ENCODE measurements at places on chromosomes 16 and 17.

DNA sequence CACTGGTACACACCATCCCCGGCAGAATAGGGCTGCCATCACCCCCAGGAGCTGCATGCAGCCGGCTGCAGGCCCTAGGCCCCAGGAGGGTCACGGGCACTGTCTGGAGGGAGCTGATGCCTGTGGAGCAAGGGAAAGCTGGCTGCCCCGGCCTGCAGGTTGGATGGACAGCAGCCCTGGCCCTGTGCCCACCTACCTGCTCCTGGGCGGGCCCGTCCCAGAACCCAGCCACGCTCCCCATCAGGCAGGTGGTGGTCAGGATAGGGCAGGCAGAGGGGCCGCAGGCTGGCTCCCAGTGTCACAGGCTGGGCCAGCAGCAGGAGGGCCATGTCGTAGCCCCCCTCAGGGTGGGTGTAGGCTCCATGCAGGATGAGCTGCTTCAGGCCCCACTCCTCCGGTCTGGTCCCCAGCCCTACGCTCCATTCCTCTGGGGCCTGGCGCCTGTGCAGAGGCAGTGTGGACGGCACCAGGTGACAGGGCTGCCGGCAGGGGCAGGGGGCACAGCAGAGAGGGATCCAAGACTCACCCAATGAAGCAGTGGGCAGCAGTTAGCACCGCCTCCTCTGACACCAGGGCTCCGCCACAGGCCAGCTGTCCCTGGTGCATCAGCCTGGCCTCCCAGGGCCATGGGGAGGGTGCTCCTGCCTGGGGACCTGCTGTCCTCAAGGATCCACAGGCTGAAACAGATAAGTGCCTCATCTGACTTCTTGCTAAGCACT is 4.0 kb downstream of the PRSS53 start:
- DNase-seq = no peak

DNA sequence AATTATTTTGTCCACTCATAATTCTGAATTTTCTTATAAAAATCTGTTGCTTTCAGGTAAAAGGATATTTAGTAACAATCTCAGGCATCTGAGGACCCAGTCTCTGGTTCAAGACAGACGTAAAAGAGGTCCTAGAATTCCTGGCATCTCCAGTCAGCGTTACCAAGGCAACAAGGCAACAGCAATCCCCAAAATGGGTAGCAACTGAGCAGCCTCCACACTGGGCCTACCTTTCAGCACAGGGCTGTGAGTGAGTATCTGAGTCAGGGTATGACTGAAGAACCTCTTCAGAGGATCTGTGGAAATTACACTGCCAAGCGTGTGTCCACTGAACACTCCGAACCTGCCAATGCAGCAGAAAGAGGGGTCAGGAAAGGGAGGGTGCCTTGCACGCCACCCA is 20.8 kb downstream of the FANCA start:
- DNase-seq = no peak

DNA sequence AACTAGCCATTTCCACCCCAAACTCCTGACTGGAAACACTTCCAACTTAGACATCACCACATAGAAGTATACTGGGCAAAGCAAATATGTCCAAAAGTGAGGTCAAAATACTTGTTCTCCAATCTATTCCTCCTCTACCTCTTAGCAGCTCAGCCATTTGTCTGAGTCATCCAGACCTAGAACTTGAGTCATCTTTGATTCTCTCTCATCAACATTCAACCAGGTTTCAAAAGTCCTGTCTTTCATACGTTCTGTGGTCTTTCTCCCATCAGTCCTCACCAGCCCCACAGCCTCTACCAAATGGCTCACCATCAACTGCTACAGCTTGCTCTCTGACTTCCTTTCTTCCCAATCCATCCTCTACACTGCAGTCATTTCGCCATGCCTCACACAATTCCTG is 6.8 kb downstream of the ANKFY1 start:
- DNase-seq = no peak

- no peak for DNase-seq
These were observed 8.3 kb downstream of the LIG3 start for GRCh38 chr17:34988644-34989043.

GRCh38 chr17:41801374-41802271 is 10.1 kb downstream of the P3H4 start:
- DNase-seq = peak; percentile 65

GRCh38 chr17:68719431-68719830 is 118.3 kb upstream of the FAM20A start:
- DNase-seq = no peak

All from activated T-cell treated with anti-CD3 and anti-CD28 coated beads for 4 hours (primary cell).